Neural cell (in vitro differentiated cells): ENCODE measurements at places on chromosomes 1 and 21. TPM values are rescaled to one million over a fixed set of nuclear protein-coding genes. Genes with fewer than 3 reads are reported as not detected.

Gene EXTL1
- 2.0 and 2.7 TPM in 2 replicates for polyA plus RNA-seq

Gene RIPK4
- not detected in 2 replicates for polyA plus RNA-seq

Gene TAS1R1
- not detected in 2 replicates for polyA plus RNA-seq

Gene MNDA
- not detected in 2 replicates for polyA plus RNA-seq

Gene GPR37L1
- not detected in 2 replicates for polyA plus RNA-seq

Gene FNBP1L
- 960 and 1,044 TPM in 2 replicates for polyA plus RNA-seq

Gene DENND2D
- polyA plus RNA-seq: not detected in 2 replicates

Gene GJB5
- not detected in 2 replicates for polyA plus RNA-seq

Gene DNASE2B
- polyA plus RNA-seq: 26.1 and 27.9 TPM in 2 replicates

Gene CPT2
- 5.2 and 5.3 TPM in 2 replicates for polyA plus RNA-seq

Gene FMO1
- not detected in 2 replicates for polyA plus RNA-seq

Gene CENPL
- polyA plus RNA-seq: 6.4 and 7.4 TPM in 2 replicates

Gene TCHH
- polyA plus RNA-seq: 0.14 and 0.26 TPM in 2 replicates

Gene TEDDM1
- not detected in 2 replicates for polyA plus RNA-seq

Gene SYT11
- 122 and 127 TPM in 2 replicates for polyA plus RNA-seq

Gene PDPN
- polyA plus RNA-seq: 0.16 and 0.63 TPM in 2 replicates

Gene C21orf91
- polyA plus RNA-seq: 16.9 and 19.6 TPM in 2 replicates

Gene SELL
- polyA plus RNA-seq: not detected in 2 replicates

Gene DAB1
- 10.4 and 11.4 TPM in 2 replicates for polyA plus RNA-seq

Gene NCAM2
- polyA plus RNA-seq: 7.9 and 9.8 TPM in 2 replicates

Gene PAX7
- not detected in 2 replicates for polyA plus RNA-seq

Gene C8B
- 0.50 TPM in 1 of 2 replicates, not detected in the other for polyA plus RNA-seq

Gene BARHL2
- not detected in 2 replicates for polyA plus RNA-seq

Gene RXFP4
- polyA plus RNA-seq: not detected in 2 replicates
